ENCODE measurements at places on chromosomes 13 and 19.

GRCh38 chr19:54136086-54136863, 1.3 kb upstream of the CNOT3 start:
- ATAC-seq, result no peak

- ATAC-seq, result no peak
Measured at GRCh38 chr13:35107535-35107934, 165.5 kb downstream of the NBEA start.

DNA sequence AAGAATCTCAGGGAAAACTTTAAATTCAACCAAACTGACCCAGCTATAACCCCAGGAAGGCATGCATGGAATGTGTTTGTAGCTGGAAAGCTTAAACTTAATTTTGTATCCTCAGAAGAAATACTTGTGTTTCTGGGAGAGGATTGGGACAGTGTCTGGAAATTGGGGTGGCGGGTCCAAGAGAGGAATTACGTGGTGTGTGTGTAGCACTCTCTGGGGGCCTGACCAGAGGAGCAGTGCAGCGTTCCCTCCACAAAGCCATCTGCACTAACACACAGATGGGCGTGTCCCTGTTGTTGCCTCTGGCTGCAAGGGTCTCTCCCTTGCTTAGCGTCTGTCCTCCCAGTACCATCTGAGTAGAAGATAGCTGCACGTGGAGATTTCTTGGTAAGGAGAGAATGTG, 6.4 kb downstream of the GARRE1 start:
- no peak for ATAC-seq

DNA sequence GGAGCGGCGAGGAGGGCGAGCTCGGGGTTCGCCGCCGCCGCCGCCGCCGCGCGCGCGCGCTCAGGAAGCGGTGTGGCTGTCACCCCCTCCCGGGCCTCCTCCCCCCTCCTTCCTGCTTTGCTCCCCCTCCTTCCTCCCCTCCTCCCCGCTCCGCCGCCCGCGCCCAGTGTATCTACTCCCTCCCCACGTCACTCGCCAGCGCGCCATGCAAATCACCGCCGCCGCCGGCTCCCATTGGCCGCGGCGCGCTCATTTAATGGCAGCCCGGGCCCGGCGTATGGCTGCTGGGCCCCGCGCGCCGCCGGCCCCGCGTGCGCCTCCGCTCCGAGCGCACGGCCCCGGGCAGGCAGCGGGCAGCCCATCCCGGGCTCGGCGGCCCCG, 335 bp upstream of the SOX1 start:
- ATAC-seq, result no peak

GRCh38 chr19:15776991-15777970, 10.2 kb upstream of the OR10H5 start:
- no peak for ATAC-seq

- no peak for ATAC-seq
Measured at GRCh38 chr19:41408256-41408655, 10.6 kb downstream of the BCKDHA start.

DNA sequence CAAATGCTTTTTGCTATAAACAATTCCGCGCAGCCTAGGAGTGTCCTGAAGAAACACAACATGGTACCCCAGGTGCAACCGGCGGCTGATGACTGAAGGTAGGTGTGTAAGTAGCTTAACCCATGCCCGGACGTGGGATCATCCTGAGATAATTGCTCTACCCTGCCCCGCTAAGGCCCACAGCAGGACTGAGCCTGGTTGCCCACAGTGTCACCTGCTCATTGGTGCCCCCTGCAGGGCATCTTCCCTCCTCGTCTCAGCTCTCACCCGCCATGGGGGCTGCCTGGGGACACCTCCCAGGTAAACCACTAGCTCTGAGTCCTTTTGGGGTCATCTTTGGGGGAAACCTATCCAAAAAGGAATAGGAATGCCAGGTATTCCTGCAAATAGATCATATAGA, 22.3 kb downstream of the TMEM161A start:
- no peak for ATAC-seq

DNA sequence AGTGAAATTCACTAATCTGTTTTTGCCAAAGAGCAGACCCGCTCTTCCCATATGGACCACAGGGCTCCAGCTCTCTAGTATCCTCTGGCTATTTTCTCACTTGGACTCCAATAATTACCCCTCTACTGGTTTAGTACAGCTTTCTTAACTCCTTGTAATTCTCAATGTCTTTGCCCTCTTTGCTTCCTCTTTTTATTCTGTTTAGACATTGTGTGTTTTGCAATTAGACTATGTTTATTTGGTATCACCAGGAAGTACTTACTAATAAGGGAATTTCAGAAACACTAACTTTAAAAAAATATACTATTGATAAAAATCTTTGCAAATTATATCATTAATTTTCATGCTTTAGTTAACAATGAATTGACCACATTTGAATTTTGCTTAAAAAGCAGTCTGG, 111.6 kb upstream of the OBI1 start:
- ATAC-seq, result no peak

DNA sequence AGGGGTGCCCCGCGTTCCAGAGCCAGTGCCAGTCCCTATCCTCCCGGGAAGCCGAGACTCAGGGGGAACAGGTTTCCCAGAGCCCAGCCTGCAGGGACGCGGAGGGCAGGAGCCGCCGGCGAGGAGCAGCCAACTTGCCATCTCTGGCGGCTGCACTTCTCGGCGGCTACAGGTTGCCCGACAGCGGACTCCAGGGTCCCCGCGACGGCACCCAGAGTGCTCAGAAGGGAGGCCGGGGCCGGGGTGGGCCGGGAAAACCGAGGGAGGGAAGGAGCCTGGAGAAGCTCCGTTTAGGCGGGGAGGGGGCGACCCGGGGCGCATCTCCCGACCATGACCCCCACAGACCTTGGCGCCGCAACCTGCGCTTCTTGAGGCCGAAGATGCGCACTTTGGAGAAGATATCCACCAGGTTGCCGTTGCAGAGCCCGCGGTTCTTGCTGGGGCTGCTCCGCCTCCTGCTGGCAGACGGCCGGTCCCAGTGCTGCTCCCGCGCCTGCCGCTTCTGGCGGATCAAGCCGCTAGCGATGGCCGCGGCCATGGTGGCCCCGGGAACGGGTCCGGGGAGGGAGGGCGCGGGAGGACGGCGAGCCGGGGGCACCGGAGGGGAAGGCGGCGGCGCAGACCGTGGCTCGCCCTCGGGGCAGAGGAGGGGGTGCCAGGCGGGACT, 463.8 kb downstream of the ITGBL1 start:
- no peak for ATAC-seq

GRCh38 chr13:75368167-75368566, 113.8 kb downstream of the TBC1D4 start:
- peak; percentile 57 for ATAC-seq

DNA sequence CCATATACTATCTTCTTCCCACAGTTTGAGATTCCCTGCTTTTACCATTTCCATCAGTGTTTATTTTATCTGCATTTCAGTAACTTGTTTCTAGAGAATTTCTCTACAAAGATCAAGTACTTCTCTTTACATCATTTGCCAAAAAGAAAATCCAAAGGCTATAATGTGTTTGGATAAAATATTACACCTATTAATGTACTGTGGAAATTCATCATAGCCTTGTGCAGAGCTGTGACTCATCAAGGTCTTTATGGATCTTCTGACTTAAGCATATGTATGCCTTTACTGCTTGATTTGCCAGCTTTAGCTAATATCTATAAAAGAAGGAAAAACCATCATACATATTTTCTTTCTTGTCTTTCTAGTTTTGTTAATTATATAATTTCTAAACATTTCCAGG, 9.6 kb upstream of the HTR2A start:
- ATAC-seq, result no peak

DNA sequence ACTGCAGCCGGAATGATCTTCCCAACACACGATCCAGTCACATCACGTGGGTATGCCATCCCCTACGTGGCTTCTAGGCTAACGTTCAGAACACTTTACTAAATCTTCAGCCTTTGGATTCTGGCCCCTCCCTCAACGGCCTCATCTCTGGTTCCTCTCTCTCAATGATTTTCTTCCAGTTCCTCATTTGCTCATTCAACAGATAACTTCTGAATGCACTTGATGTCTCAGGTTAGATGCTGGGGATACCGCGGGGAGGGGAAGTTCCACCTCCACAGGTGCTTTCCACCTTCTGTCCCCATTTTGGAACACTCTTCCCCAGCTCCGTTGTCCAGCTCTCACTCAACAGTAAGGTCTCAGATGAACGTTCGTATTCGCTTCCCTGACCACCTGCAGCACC, 66.1 kb downstream of the ATP7B start:
- ATAC-seq, result no peak

- no peak for ATAC-seq
Measured at GRCh38 chr13:95180513-95181245, 120.6 kb downstream of the ABCC4 start.

GRCh38 chr13:106153041-106153440, 382.4 kb downstream of the EFNB2 start:
- ATAC-seq, result no peak

DNA sequence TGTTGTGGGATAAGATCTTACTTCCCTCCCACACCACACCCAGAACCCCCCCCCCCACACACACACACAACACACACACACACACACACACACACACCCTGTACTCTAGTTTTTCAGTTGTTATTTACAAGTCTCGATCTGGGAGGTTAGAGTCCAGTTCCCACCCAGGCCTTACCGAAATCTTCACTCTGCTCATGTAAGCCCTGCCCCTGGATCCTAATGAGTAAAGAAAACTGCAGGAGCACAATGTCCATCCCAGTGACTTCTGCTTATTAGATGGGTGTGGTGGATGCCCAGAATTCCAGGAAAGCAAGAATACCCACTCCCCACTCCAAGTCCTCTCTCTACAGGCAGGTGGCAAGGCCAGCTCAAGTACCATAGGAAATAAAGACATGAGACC, 23.0 kb downstream of the STARD13 start:
- ATAC-seq, result no peak

Measured in gastroesophageal sphincter (tissue), 4 donors.